ENCODE measurements at places on chromosomes 3 and 15.
A peak's percentile ranks its signal among the peaks of the same experiment; 100 is the strongest.

DNA sequence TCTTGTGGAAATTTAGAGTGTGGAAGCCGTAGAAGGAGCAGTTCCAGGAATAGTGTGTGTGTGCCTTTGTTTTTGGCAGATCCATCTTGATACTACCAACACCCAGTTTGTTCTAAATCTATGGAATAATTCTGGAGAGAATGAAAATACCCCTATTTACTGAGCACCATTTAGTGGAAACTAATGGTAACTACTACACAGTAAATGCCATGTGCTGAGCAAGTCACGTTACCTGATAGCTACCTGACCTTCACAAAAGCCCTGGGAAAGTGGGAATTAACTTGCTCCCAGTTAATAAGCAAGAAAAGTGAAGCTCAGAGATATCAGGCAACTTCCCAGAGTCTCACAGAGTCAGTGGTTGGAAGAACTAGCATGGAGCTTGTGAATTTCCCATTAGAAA is 137.7 kb downstream of the ARPP21 start:
- no peak for DNase-seq

DNA sequence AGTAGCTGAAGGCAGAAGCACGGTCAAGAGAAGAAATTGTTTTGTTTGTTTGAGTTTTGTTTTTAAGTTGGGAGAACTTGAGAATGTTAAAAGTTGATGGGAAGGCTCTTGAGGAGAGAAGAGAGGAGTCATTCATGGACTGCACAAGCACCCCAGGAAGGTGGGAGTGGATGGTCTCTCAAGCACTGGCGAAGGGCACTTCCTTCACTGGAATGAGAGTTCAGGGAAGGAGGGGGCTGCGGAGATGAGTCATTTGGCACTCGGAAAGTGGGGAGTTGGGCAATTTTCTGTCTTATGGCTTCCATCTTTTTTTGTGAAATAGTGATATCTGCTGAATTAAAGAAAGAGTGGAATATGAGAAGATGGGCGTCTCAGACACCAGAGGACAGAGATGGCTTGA is 66.0 kb downstream of the ATP13A4 start:
- DNase-seq = no peak

DNA sequence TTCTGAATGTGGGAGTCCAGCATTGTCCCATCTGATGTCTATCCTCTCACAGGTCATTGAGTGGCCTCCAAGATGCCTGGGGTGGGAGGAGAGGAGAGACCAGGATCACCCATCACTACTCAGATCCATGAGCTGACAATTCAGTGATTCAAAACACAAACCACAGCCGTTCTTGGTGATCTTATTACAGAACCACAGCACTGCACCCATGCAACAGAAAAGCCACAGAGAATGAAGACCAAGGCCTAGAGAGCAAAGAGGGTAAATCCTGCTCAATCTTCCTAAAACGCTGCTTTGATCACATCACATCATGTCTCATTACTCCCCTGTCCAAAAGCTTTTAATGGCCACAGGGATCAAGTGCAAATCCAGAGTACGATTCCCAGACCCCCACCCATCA is 23.5 kb downstream of the ANP32A start:
- no peak for DNase-seq

DNA sequence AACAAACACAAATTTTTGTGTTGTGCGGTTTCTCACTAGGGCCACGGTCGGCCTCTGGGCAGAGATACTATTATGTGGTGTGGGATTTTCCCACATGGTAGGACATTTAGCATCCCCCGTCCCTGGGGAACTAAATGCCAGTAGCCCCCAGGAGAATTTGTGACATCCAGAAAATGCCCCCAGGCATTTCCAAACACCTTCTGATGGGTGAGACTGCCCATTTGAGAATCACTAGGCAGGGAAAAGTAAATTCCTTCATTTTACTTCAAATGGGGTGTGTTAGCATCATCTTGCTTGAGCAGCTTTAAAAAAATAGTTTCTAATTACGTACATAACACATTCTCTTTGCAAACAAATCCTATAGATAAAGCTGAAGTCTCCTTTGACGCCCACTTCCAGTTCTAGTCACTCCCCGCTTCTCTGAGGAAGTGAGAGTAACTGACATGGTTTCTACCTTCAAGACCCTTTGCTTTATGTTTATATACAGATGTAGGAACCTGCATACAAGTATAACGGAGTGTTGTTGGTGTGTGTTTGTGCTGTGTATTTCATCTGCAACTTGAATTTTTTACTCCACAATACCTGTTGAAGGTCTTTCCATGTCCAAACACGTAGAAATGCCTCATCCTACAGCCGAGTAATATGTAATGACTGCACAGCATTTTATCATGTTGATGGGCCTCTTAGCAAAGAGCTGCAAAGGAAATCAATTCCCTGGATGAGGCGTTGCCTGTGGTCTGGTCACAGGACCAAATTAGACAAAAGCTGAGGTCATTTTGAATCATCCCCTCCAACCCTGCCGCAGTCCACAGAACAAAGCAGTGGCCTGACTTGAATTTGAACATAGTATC is 31.4 kb upstream of the ZBTB38 start:
- no peak for DNase-seq

- no peak for DNase-seq
Observed at GRCh38 chr15:69544365-69545113, 91.9 kb downstream of the RPLP1 start.

DNA sequence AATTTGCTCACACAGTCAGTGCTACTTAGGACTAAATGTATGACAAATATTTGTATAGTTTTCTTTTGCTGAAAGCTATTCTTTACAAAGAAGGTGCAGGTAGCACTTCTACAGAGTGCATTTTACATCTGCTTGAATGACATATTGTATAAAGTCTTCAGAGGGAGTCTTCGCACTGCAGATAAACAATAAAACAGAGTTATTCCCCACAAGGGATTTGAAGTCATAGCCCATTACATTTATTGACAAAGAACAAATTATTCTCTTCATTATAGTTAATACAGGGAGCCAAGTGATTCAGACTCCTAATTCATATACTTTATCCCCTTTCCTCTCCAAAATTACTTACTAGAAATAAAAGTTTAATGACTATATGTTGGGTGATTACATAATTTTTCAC is 529.7 kb downstream of the EDEM1 start:
- no peak for DNase-seq

DNA sequence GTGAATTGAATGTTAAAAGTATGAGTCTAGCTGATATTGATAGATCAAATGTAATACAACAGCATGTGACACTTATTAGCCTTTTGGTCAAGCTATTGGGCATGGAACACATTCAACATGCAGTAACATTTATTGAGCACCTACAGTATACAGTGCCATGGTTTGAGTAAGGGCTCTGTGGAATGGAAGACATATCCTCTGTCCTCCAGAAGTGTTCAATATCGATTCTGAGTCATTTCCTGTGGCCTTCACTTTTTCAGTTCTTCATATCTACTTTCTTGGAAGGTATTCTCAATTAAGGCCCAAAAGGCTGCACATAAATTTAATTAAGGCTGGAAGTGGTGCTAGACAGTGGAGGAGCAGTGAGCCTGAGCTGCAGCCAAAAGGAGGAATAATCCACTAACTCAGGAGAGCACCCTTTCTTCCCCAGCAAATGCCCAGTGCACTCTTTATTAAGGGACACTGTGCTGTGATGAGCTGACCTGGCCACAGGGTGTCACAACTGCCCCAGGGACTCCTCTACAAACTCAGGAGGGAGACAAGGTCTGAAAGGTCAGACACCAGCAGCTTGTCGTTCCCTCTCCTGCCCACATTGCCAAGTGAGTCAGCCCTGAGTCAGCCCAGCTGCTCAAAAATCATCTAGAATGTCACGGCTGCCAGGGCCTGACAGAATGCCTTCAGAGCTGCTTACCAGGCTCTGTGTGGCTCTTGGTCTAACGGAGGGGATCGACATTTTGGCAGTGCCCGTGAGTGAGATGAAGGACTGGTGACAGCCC is 544.8 kb downstream of the AGBL1 start:
- peak; percentile 61 for DNase-seq

DNA sequence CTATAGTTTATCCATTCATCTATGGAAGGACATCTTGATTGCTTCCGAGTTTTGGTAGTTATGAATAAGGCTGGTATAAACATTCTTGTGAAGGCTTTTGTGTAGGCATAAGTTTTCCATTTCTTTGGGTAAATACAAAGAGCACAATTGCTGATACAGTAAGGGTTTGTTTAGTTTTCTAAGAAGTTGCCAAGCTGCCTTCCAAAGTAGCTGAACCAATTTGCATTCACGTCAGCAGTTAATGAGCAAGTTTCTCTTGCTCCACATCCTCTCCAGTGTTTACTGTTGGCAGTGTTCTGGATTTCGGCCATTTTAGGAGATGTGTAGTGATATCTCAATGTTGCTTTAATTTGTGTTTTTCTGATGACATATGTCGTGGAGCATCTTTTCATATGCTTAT is 34.2 kb downstream of the GABRA5 start:
- no peak for DNase-seq

DNA sequence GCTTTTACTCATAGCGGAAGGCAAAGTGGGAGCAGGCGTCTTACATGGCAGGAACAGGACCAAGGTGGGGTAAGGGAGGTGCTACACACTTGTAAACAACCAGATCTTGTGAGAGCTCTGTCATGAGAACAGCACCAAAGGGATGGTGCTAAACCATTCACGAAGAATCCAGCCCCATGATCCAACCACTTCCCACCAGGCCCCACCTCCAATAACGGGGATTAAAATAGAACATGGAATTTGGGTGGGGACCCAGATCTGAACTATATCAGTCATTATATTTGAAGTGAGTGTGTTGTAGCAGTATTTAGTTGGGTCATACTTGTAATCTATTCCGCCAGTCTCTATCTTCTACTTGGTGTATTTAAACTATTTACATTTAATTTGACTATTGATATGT is 190.9 kb downstream of the RPLP1 start:
- no peak for DNase-seq

GRCh38 chr3:142077155-142077858 is 72.0 kb downstream of the TFDP2 start:
- DNase-seq = no peak

DNA sequence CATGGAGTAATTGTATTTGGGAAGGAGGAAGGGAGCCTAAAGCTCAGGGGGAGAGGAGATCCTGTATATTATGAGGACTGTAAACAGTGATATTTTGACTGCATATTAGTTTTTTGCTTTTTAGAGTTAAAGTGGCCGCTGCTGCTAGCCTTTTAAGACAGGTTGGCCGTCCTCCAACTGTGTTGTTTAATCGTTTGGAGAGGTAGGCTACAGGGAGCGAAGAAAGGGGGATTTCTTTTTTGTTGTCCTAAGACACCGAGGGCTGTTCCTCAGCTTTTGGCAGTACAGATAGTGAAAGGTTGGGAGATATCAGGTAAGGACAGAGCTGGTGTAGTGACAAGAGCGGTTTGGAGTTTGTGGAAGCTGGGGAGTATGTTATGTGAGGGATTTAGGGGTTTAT is 38.2 kb upstream of the RNF7 start:
- no peak for DNase-seq

DNA sequence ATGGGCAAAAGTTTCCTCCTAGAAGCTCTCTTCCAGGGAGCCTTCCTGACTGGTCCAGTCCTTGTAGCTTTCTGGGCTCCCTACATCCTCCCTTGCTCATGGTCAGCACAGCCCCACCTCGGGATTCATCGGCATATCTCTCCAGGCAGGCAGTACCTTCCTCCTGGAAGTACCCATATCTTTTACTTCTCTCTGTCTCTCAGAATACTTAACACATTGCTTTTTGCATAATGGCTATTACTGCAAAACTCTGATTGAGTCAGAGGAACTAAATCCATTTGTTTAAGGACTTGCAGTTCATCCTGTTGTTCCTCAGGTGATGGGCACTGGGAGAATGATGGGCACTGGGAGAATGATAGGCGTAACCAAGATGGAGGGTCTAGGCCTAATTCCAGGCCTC is 13.8 kb upstream of the ZBTB38 start:
- no peak for DNase-seq

- no peak for DNase-seq
Observed at GRCh38 chr3:143726727-143727126, 121.5 kb downstream of the SLC9A9 start.

GRCh38 chr3:133578548-133579191 is 5.2 kb downstream of the CDV3 start:
- DNase-seq = no peak

GRCh38 chr3:105518806-105519418 is 152.2 kb downstream of the ALCAM start:
- no peak for DNase-seq

- no peak for DNase-seq
Observed at GRCh38 chr15:81126892-81127291, 7.2 kb upstream of the CFAP161 start.

GRCh38 chr3:164230385-164231094 is 847.8 kb downstream of the SI start:
- DNase-seq = no peak

- peak; percentile 14 for DNase-seq
Observed at GRCh38 chr3:73086071-73086494, 24.6 kb downstream of the EBLN2 start.

DNA sequence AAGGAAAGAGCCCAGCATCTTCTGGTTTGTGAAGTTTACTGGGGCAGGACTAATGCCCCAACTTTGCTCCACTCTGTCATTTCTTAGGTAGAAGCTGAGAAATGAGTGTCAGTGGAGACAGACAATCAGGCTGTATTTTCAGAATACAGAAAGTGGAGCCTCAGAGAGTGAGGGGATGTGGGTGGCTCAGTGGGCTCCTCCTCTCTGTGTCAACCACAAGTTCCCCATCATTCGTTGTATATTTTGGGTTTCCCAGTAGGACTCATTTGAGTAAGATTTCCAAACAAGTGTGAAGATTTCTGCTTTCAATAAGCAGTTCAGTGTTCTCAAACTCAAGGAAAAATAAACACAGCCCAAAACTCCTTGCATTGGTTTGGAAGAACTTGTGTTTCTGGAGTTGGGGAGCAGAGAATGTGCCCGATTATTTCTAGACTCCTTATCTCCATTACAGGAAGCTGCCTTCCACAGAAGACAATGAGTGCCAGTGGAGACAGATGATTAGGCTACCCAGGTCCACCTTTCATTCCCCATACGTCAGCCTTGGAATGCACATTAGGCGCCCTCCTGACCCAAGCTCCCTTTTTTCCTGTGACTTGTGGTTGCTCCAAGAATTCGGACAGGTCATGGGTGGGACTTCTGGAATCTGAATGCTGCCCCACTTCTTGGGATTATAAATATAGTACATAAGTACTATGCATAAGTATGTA is 792.1 kb upstream of the LMCD1 start:
- DNase-seq = no peak

DNA sequence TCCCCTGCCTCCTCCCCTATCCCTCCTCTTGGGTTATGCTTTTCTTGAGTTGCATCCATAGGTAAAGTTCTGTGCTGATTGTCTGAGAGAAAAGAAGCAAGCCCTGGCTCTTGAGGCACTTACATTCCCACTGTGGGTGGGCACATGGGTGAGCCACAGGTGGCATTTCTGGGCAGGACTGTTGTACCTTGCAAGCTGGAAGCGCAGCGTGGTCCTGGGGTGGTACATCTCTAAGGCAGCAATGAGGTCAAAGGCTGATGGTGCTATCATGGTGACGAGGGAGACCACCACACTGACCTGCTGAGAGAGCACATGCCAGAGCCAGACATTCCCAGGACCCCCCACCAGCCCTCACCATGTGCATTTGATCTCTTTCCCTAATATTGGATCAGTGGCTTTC is 24.7 kb downstream of the TMC3 start:
- DNase-seq = no peak

Data from activated CD8-positive, alpha-beta memory T cell treated with anti-CD3 and anti-CD28 coated beads for 48 hours (primary cell).